ENCODE measurements at places on chromosomes 6 and 20. TPM values are rescaled to one million over a fixed set of nuclear protein-coding genes. Genes with fewer than 3 reads are reported as not detected.
A peak's percentile ranks its signal among the peaks of the same experiment; 100 is the strongest.

- no peak for DNase-seq
Observed at GRCh38 chr6:35719830-35720733, 16.8 kb upstream of the ARMC12 start.

DNA sequence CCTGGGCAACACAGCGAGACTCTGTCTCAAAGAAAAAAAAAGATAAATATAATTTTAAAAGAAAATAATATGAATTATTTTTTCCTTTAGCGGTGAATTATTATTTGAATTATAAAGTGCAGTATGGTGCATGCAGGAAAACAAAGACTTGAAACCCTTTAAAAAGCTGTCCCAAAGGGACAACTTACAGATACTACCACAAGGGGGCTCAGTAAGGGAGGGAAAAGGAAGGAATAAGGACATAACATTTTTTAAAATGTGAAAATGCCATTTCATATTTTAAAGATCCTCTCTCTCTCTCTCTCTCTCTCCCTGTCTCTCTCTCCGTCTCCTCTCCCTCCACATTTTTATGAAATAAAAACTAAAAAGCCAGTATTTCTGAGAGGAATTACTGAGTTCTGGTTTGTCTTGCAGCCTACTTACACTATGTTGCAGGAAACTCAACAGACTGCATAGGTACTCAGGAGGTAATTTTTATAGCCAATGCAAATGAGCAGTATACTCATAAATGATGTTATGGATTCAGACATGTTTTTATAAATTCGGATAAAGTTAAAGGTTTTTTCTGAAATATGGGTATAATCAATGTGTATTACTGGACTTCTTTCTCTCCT lies 455.0 kb upstream of the GJE1 start:
- no peak for DNase-seq

GRCh38 chr6:112701201-112701600 lies 354.1 kb downstream of the RFPL4B start:
- DNase-seq, result no peak

- no peak for DNase-seq
Observed at GRCh38 chr6:155388591-155388990, 67.0 kb downstream of the NOX3 start.

DNA sequence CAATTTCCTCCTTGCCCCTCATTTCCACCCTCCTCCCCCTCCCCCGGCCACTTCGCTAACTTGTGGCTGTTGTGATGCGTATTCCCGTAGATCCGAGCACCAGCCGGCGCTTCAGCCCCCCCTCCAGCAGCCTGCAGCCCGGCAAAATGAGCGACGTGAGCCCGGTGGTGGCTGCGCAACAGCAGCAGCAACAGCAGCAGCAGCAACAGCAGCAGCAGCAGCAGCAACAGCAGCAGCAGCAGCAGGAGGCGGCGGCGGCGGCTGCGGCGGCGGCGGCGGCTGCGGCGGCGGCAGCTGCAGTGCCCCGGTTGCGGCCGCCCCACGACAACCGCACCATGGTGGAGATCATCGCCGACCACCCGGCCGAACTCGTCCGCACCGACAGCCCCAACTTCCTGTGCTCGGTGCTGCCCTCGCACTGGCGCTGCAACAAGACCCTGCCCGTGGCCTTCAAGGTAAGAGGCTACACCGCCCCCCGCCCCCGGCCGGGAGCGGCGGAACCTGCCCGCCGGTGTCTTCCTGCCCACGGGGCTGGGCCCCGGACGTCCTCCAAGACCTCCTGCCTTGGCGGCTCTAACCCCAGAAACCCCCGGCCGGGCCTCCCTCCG lies 44.9 kb upstream of the SUPT3H start:
- peak; percentile 45 for DNase-seq

DNA sequence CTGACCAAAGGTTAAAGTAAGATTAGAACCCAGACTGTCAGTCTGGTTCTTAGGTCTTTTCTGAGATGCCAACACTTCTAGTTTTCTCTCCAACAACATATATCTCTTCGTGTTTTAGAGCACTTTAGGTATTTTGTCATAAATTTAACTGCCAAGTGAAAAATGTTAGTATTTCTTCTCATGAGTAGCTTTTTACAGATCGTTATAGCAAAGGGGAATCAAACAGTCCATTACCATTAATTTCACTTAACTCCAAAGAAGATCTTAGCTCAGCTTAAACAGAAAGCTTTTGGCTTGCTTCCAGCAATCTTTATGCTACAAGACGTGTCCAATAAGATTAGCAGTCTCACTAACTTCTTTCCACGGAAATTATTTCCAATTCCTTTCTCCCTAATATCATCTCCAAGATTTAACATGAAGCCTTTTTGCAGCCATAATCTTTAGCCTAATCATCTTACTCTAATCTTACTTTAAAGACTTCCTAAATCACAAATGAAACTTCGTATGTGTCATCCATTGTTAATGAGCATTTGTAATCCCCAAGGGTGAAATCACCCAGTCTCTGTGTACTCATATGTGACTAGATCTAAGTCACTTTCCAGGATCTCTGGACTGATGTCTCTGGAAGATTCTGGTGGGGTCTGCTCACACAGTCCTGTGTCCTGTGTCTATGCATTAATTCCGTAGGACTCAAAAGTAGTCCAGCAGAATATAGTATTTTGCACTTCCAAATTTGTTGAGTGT lies 38.7 kb downstream of the MOXD1 start:
- DNase-seq, result no peak

- no peak for DNase-seq
Observed at GRCh38 chr6:121216928-121217327, 117.4 kb downstream of the TBC1D32 start.

DNA sequence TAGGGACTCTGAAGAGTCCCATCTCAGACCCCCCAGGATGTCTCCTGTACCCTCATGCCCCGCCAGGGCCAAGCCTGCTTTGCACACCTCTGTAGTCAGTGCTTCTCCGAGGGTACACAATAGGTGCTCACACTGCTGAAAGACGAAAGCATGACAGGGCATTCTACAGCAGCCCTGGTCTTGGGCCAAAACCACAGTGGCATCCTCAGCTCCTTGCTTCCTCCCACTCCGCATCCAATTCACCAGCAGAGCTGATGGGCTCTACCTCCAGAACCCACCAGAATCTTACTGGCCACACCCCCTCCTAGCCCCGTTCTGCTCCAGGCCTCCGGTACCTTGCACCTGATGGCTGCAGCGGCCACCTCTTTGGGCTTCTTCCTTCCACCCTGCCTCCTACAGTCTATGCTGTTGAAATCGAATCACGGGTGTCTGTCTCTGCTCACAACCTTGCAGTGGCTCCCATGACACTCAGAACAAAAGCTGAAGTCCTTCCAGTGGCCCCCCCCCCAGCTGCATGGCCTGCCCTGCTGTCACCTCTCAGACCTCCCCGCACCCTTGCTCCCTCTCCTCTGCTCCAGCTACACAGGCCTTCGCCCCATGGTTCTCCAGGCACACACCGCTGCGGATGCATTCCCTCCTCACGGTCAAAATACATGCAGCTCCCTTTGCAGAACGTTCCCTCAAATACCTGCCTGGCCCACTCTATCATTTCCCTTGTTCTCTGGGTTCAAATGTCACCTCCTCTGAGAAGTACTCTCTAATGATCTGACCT lies 1.2 kb downstream of the ANGPT4 start:
- no peak for DNase-seq

The DUSP15 gene
- not detected for total RNA-seq

The GTSF1L gene
- total RNA-seq, result 0.39 TPM

The C20orf202 gene
- total RNA-seq, result not detected

The SLC35D3 gene
- total RNA-seq, result not detected

The CALHM6 gene
- 29.2 TPM for total RNA-seq

Data from activated T-helper 1 cell treated with anti-CD3 and anti-CD28 coated beads, Interleukin-12 subunit alpha, Interleukin-12 subunit beta, Interleukin-2, Interleukin-4 antibody, amounts not matched to agents 30 ng/mL and 10 ng/mL and 1 ng/mL, durations not matched to agents 14 hours and 24 hours and 36 hours (primary cell).